ENCODE measurements at places on chromosomes 7 and 10.

DNA sequence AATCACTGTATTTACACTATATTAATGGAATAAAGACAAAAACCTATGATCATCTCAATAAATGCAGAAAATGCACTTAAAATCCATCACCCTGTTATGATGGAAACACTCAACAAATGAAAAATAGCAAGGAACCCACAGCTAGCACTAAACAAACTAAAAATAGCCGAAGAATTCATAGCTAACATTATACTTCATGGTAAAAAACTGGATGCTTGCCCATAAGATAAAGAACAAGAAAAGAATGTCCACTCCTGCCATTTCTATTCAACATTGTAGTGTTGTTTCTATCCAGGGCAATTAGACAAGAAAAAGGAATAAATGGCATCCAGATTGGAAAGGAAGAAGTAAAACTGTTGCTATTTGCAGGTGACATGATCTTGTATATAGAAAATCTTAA, 142.1 kb downstream of the STK31 start:
- DNase-seq: peak; percentile 54

- no peak for DNase-seq
These were observed 180.3 kb upstream of the SHH start for GRCh38 chr7:155992538-155992937.

- no peak for DNase-seq
These were observed 32.7 kb upstream of the PRSS1 start for GRCh38 chr7:142716596-142716995.

DNA sequence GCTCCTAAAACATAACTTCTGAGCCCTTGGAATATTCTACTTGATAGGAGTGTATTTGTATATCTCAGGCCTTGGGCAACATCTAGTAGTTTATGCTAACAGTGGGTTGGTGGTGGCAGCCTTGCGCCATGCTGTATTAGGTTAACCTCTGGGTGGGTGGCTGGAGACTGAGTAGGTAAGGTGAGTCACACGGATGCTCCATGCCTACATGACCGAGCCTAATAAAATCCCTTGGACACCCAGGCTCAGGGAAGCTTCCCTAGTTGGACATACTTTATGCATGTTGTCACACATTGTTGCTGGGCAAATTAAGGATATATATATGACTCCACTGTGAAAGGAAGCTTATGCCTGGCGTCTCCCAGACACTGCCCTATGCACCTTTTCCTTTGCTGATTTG, 6.0 kb upstream of the DAGLB start:
- peak; percentile 71 for DNase-seq

DNA sequence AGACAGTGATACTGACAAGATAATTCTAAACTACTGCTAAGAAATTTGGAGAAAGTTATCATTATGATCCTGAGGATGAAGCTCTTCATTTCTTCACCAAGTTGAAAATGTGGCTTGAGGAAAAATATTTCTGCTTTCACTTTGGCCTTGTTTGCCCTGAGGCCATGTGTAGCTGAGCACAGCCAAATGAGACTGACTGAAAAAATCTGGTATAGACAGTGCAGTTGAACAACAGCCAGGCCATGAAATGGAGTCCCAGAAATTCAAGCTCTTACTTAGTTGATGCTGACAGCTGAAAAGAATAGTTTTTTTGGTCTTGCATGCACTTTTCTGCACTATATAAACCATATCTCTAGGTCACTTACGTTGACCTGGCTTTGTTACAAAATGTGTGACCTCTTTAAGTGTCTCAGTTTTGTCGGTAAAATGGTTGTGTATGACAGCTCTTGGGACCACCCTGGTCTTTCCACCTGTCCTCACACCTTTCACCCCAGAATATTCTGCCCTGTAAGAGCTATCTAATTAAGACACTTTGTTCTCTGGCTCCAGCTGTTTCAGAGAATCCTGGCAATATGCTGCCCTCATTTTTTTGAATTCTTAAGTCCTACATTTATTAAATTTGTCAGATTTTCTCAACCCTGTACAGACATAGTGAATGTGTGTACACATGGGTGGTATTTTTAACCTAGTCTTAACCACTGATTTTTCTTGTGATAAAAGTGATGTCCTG, 91.3 kb downstream of the CD36 start:
- peak; percentile 71 for DNase-seq

DNA sequence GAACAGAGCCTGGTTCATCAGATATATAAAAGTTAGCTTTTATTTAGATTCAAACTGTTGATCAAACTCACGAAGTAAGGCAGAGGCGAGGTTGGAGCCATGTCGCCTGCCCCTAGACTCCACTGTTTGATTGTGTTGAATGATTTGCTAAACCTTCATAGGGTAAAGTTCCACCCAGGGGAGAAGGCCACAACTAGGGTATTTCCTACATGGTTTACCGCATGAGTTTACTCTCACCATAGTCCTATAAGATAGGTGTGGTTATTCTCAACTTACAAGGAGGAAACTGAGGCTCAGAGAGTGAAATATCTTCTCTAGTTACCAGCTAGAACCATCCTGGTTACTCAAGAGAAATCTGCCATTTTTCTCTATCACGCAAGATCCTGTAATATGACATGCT, 31.8 kb downstream of the ARHGAP22 start:
- DNase-seq: no peak

- peak; percentile 83 for DNase-seq
These were observed 18.1 kb upstream of the AKR1E2 start for GRCh38 chr10:4807761-4808507.

DNA sequence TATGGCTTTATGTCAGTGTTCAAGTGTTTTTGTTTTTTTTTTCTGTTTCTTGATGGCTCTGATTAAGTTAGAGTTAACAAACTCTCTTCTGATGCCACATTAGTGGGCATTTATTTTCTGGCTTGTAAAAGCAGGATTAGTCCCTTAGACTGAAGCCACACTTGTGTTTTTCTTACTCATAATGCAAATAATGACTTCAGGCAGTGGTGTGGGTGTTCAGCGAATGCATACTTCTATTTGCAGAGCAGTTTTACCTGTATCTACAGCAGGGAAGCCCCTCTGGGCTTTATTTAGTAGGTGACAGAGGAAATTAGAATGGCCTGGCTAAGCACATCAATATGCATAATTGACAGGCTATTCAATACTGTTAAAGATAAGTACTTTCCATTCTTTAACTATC, 79.9 kb downstream of the CNNM2 start:
- no peak for DNase-seq

GRCh38 chr7:93851536-93851935, 39.0 kb downstream of the TFPI2 start:
- DNase-seq: no peak

DNA sequence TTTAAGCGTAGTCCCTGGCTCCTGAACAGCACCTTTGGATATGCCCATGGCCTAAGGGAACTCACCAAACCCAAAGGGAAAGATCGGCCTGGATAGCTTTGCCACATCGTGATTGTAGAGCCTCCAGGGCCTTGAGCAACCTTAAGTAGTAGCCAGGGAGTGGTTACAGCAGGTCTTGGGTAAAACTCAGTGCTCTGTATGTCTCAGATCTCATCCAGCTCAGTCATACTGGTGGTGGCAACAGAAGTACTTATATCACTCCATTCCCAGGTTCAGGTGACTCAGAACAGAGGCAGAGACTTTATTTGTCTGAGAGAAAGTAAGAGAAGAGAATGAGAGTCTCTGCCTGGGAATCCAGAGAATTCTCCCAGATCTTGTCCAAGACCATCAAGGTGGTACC, 39.1 kb upstream of the AASS start:
- DNase-seq: no peak

GRCh38 chr7:79475455-79475854, 22.0 kb upstream of the MAGI2 start:
- DNase-seq: no peak

DNA sequence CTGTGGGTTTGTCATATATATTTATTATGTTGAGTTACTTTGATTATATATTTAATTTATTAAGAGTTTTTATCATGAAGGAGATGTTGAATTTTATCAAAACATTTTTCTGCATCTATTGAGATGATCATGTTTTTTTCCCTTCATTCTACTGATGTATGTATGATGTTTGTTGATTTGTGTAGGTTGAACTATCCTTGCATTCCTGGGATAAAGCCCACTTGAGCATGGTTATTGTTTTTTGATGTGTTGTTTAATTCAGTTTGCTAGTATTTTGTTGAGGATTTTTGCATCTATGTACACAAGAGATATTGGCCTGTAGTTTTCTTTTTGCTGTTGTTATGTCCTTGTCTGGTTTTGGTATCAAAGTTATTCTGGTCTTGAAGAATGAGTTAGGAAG, 31.1 kb downstream of the SCART1 start:
- DNase-seq: peak; percentile 2

- DNase-seq: peak; percentile 52
These were observed 624 bp upstream of the CEP55 start for GRCh38 chr10:93495654-93496321.

DNA sequence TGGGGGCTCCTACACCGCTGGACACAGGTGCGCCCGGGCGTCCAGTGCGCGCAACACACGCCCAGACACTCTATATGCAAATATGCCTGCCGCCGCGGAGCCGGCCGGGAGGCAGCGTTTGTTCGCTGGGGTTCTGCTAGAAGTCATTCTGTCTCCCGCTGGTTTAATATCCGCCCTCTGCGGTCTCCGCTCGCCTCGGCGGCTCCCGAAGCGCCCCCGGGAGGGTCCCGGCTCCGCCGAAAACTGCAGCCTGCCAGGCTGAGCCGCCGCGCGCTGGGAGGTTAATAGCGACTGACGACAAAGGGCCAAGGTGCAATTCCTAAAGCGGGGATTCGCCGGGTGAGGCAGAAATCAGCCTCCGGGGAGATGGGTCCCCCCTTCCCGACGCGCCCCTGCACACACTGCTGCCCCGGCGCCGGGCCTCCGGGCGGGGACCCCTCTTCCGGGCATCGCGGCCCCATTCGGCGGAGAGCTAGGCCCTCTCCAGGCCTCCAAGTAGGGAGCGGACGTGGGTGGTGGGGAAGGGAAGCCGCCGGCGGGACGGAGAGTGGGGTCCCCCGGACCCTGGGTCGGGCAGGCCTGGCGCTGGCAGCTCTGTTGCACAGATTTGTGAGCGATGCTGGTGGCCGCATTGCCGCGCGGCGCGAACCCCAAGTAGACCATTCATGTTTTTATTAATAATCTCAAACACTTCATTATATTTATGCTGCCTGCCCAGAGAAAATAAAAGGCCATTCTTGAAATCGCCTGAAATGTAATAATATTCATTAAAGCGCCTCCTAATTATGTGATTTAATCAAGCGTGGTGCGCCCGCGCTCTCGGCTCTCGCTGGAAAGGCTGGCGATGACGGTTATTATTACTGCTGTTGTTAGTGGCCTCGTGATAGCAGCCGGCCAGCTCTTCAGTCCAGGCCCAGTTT, 9.1 kb downstream of the EN2 start:
- no peak for DNase-seq

DNA sequence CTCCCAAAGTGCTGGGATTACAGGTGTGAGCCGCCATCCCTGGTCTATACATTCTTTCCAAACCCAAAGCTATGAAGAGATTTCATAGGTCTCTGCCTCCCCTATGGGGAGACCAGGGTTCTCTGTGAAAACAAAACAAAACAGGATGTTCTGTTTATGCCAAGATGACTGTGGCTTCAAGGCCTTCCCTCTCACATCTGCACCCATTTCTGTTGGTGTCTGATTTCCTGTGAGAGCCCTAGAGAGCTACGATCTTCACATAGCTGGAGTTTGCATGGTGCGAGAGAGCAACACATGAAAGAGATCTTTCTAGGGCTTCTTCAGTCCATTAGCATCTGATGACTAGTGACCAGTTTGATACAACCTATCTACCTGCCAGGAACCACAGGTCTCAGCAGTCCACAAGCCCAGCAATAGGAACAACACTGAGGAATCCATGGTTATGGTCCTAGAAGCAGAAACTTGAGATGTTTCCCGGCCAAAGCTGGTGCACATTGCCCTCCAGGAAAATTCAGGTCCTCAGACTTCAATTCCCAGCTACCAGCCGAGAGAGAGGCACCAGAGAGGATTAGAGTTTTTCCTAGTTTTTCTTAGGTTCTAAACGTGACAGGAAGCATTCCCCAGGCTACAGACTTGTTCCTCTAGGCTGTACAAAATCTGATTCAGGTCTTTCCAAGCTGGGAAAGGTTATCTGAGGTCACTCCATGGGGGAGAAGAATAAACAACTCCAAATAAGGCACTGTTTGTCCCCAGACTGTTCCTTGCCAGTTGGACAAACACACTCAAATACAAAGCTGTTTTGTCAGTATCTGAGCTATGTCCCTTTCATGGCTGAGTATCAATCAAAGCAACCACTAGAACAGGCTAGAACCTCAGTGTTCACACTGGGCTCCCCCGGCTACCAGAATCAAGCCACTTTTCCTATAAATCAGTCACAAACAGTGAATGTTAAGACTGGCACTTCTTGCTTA, 259.7 kb downstream of the CALN1 start:
- DNase-seq: no peak

DNA sequence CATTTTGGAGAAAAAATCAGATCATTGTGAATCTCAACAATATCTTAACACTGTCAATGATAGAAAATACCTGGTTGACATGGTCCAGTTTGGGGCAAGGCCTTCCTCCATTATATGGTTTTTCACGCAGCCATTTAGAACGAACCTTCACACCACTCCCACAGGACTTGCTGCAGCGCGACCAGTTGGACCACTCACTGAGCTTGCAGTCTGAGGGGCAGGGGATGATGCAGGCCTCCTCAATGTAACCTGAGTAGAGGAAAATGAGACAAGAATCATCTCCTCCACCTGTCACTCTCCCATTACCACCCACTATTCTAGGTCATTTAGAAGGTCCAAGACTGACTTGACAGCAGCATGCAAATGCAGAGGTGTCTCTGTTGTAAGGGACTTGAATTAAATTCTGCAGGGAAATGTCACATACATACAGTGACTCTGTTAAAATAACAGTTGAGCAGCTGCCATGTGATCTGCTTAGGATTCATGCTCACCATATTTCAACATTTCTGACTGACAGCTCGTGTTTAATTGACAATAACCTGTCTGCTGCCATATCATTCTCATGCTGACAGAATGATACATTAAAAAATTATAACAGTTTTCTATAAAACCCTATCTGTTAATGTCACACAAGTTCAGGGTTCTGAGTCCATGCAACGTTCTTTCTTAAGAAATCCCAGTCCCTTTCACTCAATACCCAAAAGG, 403.0 kb downstream of the THSD7A start:
- no peak for DNase-seq

DNA sequence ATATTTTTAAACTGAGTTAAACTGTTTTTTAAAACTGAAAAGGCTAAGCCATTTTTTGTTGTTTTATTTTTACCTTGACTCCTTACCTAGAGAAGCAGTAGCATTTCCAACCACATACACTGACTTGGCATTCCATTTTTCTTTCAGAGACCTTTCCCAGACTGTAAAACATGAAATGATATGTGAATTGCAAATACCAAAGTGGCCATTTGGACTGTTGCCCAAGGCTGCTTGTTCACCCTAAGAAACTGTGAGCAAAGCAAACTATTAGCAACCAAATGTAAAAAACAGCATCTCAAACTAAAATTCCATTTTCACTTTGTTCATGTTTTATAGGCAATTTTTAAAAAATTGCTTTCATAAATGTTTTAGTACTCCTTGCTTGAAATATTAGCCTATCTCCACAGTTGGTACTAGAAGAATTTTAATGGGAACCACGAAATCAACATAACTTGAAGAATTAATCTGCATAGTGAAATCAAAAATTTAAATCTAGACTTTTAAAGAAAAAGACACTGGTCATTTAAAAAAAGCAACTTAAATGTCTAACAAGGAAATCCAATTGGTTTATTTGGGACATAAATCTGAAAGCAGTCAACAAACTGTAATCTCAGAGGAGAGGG, 10.8 kb downstream of the UROS start:
- DNase-seq: peak; percentile 85

GRCh38 chr7:106059556-106059955, 52.6 kb downstream of the SYPL1 start:
- peak; percentile 29 for DNase-seq

GRCh38 chr7:139602143-139602722, 78.7 kb downstream of the CLEC2L start:
- peak; percentile 72 for DNase-seq

Data from choroid plexus epithelial cell (primary cell).